ENCODE measurements at places on chromosomes 2 and 18.

- DNase-seq, result peak; percentile 61
Measured at GRCh38 chr18:74316257-74317170, 875 bp downstream of the C18orf63 start.

DNA sequence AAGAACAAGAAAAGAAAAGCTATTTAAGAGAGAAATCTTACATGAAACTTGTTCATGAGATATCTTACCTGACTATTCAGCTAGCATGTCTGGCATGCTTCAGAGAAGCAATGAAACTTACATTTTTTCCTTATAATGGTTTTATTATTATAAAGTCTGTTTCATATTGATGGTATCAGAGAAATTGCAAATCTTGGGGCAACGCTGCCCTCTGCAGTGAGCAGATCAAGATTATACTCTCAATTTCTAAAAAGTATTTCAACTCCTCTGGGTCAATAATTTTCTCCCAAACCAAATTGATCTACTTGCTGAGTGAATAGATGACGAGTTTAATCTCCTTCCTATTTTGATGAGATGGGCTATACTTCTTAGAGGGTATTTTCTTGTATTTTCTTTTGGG lies 235.6 kb downstream of the NUP35 start:
- no peak for DNase-seq

- DNase-seq, result no peak
Measured at GRCh38 chr2:191467113-191467512, 210.8 kb upstream of the NABP1 start.

DNA sequence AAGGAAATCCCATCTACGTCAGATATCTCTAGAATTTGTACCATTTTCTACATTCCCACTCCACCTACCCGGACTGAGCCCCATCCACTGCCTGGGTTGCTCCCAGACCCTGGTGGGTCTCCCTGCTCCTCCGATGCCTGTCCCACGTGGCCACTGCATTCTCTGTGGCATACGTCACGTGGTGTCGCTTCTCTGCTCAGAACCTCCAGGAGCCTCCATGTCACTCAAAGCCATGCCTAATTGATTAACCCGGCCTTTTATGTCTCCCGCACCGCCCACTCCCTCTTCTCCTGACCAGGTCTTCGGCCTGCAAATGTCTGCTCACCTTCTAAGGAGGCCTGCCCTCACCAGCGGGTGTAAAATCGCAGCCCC lies 176.6 kb downstream of the HDAC4 start:
- no peak for DNase-seq

DNA sequence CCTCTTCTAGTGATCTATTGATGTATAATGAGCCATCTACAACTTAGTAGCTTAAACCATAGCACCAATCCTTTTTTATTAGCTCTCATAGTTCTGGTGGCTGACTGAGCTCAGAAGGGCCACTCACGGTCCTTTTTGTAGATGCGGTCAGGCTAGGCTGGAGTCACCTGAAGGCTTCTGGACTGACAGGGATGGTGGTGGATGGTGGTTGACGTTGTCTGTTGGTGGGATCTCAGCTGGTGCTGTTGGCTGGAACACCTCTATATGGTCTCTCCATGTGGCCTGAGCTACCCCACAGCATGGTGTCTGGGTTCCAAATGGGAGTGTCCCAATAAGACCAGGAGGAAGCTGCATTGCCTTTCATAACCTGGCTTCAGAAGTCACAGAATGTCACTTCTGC lies 68.0 kb downstream of the BCL2L11 start:
- DNase-seq, result no peak

- no peak for DNase-seq
Measured at GRCh38 chr2:1060987-1061386, 110.3 kb downstream of the SNTG2 start.

DNA sequence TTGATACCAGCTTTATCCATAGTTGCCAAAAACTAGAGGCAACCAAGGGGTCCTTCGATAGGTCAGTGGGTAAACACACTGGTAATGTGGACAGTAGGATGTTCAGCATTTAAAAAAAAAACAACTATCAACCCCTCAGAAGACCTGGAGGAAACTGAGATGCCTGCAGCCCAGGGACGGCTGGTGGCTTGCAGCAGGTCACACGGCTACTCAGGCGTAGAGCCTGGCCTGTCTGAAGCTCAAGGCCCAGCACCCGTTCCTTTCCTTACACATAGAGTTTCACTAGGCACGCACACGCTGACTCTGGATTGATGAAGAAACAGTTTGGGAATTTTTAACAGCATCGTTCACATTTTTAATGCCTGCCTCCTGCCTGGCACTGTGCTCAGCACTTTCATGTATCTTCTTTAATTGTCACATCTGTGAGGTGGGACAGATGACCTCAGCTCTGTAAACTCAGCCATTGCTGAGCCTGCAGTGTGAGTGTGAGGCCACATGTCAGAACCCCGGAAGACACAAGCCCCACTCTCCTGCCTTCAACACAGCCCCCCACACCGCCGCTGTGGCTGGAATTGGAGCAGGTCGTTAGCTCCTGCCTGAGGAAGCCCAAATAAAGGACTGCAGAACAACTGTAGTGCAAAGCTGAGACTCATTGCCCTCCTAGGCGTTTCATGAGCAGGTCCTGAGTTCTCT lies 40.7 kb downstream of the TRAPPC12 start:
- DNase-seq, result no peak

DNA sequence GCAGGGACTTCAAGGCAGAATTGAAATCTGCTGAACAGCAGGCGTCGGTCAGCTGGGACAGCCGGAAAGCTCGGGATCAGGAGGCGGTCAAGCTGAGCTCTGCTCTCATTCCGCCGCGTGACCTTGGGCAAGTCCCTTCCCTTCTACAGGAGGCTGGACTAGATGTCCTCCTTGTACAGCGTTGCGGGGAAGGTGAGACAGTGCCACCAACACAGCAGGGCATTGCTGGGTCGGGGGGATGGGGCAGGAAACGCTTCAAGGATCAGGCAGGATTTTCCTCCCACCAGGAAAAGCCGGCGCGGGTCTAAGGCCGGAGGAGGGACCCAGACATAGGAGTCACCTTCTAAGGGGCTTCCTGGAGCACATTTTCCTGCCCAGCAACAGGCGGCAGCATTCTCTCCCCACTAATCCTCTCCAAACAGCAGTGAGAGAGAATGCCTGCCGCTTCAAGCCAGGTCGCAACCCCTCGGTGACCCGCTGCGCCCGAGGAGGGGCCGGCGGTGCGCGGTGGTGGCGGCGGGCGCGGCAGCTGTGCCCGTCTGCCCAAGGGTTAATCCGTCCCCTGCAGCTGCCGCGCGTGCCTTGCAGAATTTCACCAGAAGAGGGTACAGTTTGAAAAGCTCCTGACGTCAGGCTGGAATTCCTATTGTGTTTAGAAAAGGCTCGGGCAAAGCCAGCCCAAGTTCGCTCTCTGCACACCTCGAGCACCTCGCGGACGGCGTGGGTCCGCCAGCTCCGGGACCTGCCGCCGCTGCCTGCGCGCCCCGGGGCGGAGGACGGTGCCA lies at the start of gene KCNF1:
Gene KCNF1, plus strand, starts transcription at position 644 of the 785 bp plus-strand sequence. CDS start 493 bp downstream, outside the sequence.
- peak; percentile 29 for DNase-seq

- DNase-seq, result no peak
Measured at GRCh38 chr18:50126471-50126870, 68.5 kb downstream of the MYO5B start.

- no peak for DNase-seq
Measured at GRCh38 chr2:100124761-100125160, 17.6 kb downstream of the AFF3 start.

DNA sequence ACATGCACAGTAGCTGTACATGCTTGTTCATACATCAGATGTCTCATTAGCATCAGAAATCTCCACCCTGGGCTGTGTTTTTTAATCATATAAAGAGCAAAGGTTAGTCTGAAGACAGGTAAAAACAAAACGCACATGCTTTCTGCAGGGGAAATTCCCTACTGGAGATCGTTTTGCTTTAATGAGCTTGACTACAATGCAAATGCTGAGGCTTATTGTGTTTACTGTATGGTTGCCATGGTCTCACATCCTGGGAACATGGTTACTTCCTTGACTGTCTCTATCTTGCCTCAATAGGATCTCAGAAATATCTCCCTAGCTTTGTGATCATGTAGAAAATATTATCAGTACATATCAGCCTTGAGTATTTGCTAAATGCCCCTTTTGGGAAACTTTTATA lies 336.5 kb upstream of the TFPI start:
- no peak for DNase-seq

Data from skeletal muscle cell (primary cell).